Activated CD8-positive, alpha-beta memory T cell treated with anti-CD3 and anti-CD28 coated beads for 24 hours (primary cell): ENCODE measurements at places on chromosomes 4 and X.

DNA sequence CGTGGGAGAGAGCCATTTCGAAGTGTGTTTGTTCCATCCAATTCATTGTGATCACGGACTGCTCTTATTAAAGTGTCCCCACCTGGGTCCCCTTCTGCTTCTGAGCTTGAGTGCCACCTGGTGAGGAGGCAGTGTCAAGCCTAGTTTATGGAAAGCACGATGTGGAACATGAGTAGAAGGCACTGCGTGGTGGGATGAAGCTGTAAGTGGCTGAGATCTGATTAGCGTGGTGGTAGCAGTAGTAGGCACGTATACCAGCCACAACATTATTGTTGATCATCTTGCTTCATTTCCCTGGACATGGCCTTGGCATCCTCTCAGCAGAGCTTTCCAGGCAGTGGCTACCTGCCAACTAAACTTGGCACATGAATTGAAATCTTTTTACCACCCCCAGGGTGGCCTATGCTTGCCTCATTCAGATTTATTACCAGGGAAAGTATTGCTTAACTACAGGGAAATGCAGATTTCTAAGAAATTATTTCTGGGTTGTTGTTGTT is 46.4 kb downstream of the GPAT3 start:
- DNase-seq = no peak

GRCh38 chrX:45187731-45188130 is 12.9 kb downstream of the DIPK2B start:
- DNase-seq = no peak

DNA sequence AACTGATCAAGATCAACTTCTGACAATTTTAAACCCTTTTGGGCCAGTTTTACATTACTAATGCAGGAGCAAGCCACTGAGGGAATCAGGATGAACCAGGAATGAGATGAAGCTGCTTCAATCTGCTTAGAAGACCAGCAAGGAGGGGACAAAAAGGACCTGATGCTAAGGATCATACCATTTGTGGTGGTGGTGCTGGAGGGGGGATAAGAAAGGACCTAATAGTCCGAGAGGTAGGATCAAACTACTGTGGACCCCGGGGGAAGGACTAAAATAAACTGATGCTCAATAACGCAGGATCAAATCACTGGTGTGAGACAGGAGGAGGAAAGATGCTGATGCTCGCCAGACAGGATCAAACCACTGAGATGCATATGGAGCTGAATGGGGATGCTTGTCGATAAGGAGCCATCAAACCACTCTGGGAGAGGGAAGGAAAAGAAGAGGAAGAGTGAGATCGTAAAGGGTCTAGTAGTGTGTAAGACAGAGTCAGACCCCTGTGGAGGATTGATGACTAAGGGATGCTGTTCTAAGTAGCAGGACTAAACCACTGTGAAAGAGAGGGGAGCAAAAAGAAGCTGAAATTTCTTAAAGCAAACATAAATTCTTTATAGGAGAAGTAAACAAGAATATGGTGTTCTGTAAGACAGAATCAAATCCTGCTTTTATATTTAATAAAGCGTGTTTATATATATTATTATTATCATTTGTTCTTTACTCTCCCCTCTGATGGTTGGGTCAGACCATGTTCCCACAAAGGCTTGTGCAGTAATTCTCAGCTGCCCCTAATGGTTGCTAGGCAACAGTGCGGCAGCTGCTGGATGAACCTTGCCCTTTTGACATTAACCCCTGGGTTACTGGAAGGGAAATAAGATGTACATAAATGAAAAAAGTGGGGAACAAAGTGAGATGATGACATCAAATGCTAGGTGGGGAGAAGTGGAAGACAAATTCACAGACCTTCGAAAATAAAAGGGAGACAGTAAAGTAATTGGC is 432.5 kb upstream of the FGF16 start:
- DNase-seq = no peak

DNA sequence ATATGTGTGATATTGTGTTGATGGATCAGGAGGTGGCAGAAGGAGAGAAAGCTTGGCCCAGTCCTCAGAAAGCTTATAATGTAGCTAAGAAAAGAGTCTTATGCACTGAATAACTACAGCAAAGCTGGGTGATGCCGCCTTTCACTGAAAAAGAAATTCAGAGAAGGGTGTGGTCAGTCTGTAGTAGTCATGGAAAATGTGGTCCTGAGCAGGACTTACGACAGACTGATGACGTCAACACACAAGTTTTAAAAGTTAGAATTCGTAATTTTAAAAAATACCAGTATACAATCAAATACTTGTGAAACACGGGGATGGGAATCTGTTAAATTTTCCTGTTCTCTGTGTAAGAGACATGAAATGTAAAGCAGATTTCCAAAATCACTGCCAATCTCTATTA is 87.0 kb upstream of the RAPGEF2 start:
- no peak for DNase-seq
